WTC11 (cell line): ENCODE measurements at places on chromosomes 5 and 9.

DNA sequence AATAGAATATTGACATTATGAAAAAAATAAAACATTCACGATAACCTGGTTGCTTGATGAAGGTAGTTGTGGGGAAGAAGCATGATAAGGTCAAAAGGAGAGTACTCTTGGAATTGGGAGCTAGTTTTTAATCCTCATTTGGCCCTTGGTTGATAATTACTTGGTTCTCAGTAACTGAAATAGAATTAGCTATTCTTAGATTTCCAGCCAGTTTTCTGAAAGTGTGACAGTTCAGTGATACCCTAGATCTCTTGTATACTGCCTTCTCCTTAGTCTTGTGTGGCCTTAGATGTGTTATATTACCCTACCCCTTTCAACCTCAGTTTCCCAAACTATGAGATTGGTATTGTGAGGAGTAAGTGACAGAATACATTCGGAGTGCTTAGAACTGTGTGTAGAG is 17.4 kb downstream of the MARCHF6 start:
- no peak for DNase-seq

DNA sequence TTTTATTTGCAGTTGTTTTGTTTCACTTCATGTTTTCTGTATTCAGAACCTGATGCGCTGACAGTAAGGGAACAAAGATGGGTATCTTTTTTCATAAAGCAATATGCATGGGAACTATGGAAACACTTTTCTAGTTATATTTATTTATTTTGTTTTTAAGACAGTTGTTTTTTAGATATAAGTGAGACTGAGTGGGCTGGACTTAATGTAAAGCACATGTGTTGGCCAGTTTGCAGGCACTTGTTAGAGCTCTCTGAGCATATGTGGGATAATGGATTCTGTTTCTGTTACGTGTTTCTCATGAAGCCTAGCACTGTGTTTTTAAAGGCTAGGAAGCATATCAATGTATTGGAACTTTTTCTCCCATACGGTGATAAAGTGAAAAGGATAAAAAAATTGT is 164.1 kb downstream of the PRR16 start:
- DNase-seq = no peak

GRCh38 chr5:14655146-14655741 is 9.3 kb upstream of the OTULIN start:
- DNase-seq = no peak

DNA sequence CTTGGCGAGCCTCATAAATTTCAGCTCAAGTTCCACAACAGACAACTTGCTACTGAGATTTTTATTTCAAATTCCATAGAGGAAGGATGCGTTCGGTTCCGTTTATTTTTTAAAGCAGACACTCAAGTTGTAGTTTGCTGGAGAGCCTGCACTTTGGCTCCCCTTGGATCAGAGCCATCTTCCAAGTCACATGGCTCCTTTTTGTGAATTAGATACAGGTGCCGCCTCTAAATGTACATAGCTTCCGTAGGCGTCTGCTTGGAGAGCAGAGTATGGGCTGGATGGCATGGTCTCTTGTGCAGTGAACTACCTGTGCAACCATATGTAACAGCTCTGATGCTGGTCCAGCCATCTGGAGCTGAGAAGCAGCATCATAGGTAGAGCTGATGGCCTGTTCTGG is 73.9 kb upstream of the WWC1 start:
- DNase-seq = no peak

GRCh38 chr5:93800988-93801811 is 59.8 kb upstream of the POU5F2 start:
- no peak for DNase-seq

GRCh38 chr5:149452665-149453617 is 73.8 kb upstream of the IL17B start:
- DNase-seq = no peak

DNA sequence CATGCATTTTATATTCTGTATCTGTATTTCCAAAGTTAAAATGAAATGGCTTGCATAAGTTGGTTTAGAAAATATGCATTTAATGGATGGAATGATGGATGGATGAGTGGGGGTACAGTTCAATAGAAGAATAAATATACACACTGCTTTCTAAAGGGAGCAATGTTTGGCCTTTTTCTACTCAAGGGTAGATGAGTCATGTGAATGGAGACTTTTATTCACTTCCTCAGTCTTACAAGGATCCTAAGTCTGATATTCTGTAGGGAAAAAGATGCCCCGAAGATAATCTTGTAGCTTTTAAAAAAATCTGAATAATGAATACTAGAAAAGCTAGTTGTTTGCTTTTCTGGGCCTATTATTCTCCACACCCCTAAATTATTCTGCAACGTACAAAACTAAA is 2112.1 kb downstream of the MAT2B start:
- no peak for DNase-seq
